ENCODE measurements at places on chromosomes 2 and 18. TPM values are rescaled to one million over a fixed set of nuclear protein-coding genes. Genes with fewer than 3 reads are reported as not detected.
A peak's percentile ranks its signal among the peaks of the same experiment; 100 is the strongest.

GRCh38 chr2:152115952-152116351 lies 17.1 kb upstream of the CACNB4 start:
- no peaks in the 10 kb centered on the region for H3K4me1 ChIP-seq
- no peak overlapping the region for H3K4me3 ChIP-seq
- no peaks in the 10 kb centered on the region for H3K27me3 ChIP-seq
- H3K36me3 ChIP-seq: peaks cover 7% of the 10 kb centered on the region

GRCh38 chr2:160507046-160507407 lies 13.4 kb upstream of the RBMS1 start:
- no peak overlapping the region for H3K4me3 ChIP-seq
- H3K4me1 ChIP-seq: no peaks in the 10 kb centered on the region
- DNase-seq: no peak
- H3K36me3 ChIP-seq: no peaks in the 10 kb centered on the region
- no peak overlapping the region for H3K27ac ChIP-seq

SRD5A2 gene
- total RNA-seq: under 0.01 TPM

- H3K27me3 ChIP-seq: no peaks in the 10 kb centered on the region
- no peaks in the 10 kb centered on the region for H3K4me1 ChIP-seq
- DNase-seq: no peak
- no peaks in the 10 kb centered on the region for H3K36me3 ChIP-seq
Observed at GRCh38 chr18:32735781-32736180, 37.0 kb downstream of the KLHL14 start.

RELCH gene
- total RNA-seq: 18.9 TPM

PCGF1 gene
- total RNA-seq: 11.4 TPM

- H3K4me1 ChIP-seq: peaks cover 18% of the 10 kb centered on the region
- DNase-seq: no peak
- peaks cover 2% of the 10 kb centered on the region for H3K36me3 ChIP-seq
- H3K27ac ChIP-seq: peak overlapping the region; percentile 52
- H3K4me3 ChIP-seq: no peak overlapping the region
Observed at GRCh38 chr18:75276818-75277609, 66.4 kb downstream of the TSHZ1 start.

DNA sequence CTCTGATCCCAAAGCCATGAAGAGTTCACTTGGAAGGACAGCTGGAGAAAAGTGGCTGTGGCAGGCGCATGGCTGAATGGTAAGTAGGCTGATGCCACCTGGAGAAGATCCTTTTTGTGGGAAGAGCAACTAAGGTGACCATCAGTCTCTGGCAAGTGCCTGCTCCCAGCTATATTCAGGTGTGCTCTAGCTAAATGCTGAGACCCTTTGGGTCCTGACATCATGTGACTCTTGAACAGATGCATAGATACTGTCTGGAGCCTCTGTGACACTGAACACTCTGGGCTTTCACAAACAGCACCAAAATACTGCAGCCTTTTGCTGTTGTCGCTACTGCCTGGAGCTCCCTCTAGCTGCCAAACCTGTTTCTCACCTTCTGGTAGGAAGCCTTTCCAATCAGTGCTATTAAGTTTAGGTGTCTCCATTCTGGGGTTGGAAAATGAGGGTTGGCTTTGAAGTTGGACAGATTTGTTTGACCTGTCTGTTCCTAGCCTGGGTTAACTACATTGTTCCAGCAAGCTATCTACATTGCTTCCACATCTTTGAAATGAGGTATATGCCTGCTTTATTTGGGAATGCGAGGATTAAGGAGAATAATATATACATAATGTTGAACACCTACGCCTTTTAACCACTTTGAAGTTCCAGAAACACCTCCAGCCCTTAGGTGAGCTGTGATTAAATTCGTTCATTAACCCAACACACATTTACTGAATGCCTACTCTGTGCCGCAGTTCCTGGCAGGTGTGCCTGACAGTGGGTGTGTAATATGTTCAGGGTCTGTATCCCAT lies 3.1 kb downstream of the EGR4 start:
- peaks cover 66% of the 10 kb centered on the region for H3K27me3 ChIP-seq
- H3K27ac ChIP-seq: no peak overlapping the region
- H3K4me1 ChIP-seq: peaks cover 13% of the 10 kb centered on the region
- H3K36me3 ChIP-seq: no peaks in the 10 kb centered on the region
- no peak for DNase-seq

DNA sequence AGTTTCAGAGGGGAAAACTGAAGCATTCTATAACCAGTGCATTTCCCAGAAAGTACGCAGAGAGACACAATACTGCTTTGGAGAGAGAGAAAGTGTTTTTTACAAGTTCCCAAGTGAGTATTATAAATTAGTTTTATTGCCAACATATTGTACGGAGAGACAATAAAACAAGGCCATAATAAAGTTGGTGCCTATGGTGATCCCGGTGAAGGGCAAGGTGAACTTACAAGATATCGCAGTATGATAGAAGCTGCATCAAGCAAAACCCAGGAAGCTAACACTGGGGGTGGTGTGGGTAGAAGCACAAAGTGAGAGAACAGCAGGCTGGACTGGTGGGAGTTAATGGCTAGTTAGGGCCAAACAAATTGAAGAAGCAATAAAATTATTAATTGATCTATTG lies 7.5 kb downstream of the TMSB10 start:
- peaks cover 7% of the 10 kb centered on the region for H3K36me3 ChIP-seq
- no peak overlapping the region for H3K27ac ChIP-seq
- H3K4me3 ChIP-seq: no peak overlapping the region
- peaks cover 4% of the 10 kb centered on the region for H3K4me1 ChIP-seq

GRCh38 chr2:167686691-167687090 lies 560.7 kb downstream of the STK39 start:
- H3K27me3 ChIP-seq: no peaks in the 10 kb centered on the region
- no peaks in the 10 kb centered on the region for H3K36me3 ChIP-seq
- H3K4me1 ChIP-seq: no peaks in the 10 kb centered on the region
- no peak overlapping the region for H3K27ac ChIP-seq
- no peak overlapping the region for H3K4me3 ChIP-seq
- no peak for DNase-seq

FEV gene
- not detected for total RNA-seq

SCYGR4 gene
- not detected for total RNA-seq

DNA sequence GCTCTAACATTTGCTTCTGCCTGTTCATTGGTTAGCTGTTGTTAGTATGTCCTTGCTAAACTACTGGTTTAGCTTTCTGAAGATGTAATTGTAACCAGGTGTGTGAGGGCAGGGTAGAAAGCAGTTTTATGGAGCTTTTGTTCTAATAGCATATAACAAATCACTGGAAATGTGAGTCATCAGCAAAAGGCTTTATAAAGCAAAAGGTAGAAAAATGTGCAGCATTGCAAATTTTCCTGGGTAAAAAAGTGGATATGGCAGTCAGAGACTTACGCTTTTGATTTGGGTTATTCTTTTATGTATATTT lies 85.3 kb downstream of the ZNF407 start:
- DNase-seq: peak; percentile 2
- H3K4me3 ChIP-seq: no peak overlapping the region
- H3K27me3 ChIP-seq: no peaks in the 10 kb centered on the region
- peaks cover 2% of the 10 kb centered on the region for H3K4me1 ChIP-seq
- H3K36me3 ChIP-seq: peaks cover 3% of the 10 kb centered on the region

TFCP2L1 gene
- under 0.01 TPM for total RNA-seq

COA5 gene
- 43.5 TPM for total RNA-seq

DNA sequence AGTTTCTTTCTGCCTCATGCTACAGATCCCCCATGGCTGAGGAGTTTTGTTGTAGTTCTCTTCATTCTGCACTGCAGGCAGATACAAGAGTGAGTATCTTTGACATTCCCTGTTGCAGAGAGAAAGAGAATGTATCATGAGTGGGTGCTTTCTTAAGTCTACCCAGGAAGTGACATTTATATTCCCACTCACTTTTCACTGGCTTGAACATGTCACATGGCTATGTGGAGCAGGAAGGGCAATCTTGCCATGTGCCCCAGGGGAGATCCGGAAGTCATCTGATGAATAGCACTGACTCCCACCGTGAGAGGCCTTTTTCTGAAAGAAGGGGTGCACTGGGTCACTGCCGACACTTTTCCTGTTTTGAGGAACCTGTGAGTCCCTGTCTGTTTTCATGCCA lies 66.4 kb upstream of the BOD1L2 start:
- H3K36me3 ChIP-seq: no peaks in the 10 kb centered on the region
- H3K27me3 ChIP-seq: peaks cover 10% of the 10 kb centered on the region
- no peak overlapping the region for H3K27ac ChIP-seq

DNA sequence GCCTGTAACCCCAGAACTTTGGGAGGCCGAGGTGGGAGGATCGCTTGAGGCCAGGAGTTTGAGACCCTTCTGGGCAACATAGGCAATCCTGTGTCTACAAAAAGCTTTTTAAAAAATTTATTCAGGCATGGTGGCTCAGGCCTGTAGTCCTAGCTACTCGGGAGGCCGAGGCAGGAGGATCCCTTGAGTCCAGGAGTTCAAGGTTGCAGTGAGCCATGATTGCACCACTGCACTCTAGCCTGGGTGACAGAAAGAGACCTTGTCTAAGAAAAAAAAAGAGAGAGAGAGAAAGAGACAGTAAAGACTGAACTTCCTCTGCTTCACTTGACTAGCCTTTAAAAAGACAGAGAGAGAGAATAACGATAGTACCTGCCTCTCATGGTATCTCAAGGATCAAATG lies 62.4 kb downstream of the INPP5D start:
- DNase-seq: no peak
- H3K36me3 ChIP-seq: no peaks in the 10 kb centered on the region
- H3K4me3 ChIP-seq: no peak overlapping the region

GRCh38 chr2:122491011-122491410 lies 735.6 kb downstream of the TSN start:
- no peak for DNase-seq
- H3K36me3 ChIP-seq: no peaks in the 10 kb centered on the region
- peaks cover 2% of the 10 kb centered on the region for H3K4me1 ChIP-seq
- no peaks in the 10 kb centered on the region for H3K27me3 ChIP-seq
- H3K4me3 ChIP-seq: no peak overlapping the region

DNA sequence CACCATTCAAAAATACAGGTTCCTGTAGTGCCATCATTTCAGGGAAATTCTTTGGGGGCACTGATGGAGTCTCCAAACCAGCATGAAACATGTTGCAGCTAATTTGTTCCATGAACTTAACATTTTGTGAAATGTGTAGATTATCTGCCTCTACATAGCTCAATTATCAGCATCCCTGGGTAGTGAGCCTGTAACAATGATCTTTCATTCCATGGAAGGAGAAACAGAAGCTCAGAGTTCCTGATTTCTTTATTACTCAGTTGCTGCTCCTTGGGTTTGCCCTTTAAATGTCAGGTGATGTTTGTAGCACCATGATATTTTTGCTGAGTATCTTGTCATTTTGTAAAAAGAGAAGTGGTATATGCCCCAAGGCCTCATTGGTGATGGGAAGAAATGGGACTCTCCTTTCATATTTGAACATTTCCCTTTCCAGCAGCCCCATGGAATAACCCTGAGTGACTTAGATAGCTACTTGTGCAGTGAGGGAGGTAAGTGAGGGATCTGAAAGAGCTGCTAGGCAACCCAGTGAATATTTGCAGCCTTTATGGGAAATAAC lies 146.9 kb downstream of the CERS6 start:
- H3K4me1 ChIP-seq: no peaks in the 10 kb centered on the region
- no peaks in the 10 kb centered on the region for H3K27me3 ChIP-seq
- DNase-seq: no peak
- H3K27ac ChIP-seq: no peak overlapping the region
- peaks cover 2% of the 10 kb centered on the region for H3K36me3 ChIP-seq

GRCh38 chr2:41204315-41204714 lies 752.4 kb upstream of the SLC8A1 start:
- DNase-seq: no peak
- no peak overlapping the region for H3K27ac ChIP-seq
- H3K27me3 ChIP-seq: no peaks in the 10 kb centered on the region

DNA sequence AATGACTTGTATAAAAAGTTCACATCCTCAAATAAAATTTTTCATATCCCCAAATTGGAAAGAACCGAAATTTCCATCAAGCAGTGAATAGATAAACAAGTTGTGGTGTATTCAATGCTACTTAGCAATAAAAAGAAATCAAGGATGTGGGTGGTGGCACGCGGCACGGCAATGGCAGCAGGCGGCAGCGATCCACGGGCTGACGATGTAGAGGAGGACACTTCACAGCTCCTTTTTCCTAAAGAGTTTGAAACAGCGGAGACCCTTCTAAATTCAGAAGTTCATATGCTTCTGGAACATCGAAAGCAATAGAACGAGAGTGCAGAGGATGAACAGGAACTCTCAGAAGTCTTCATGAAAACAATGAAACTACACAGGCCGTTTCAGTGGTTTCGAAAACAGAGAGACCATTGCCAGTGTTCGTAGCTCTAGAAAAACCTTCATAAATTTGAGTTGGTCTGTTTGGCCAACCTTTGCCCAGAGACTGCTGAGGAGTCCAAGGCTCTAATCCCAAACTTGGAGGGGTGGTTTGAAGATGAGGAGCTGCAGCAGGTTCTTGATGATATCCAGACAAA lies 9.8 kb upstream of the IL36A start:
- H3K4me1 ChIP-seq: no peaks in the 10 kb centered on the region
- H3K27me3 ChIP-seq: peaks cover 2% of the 10 kb centered on the region
- no peak for DNase-seq
- no peak overlapping the region for H3K27ac ChIP-seq
- no peak overlapping the region for H3K4me3 ChIP-seq

POLE4 gene
- total RNA-seq: 56.9 TPM

GRCh38 chr18:41390309-41390708 lies 564.7 kb upstream of the PIK3C3 start:
- H3K27me3 ChIP-seq: no peaks in the 10 kb centered on the region
- H3K4me1 ChIP-seq: no peaks in the 10 kb centered on the region
- no peak overlapping the region for H3K4me3 ChIP-seq
- no peaks in the 10 kb centered on the region for H3K36me3 ChIP-seq

DNA sequence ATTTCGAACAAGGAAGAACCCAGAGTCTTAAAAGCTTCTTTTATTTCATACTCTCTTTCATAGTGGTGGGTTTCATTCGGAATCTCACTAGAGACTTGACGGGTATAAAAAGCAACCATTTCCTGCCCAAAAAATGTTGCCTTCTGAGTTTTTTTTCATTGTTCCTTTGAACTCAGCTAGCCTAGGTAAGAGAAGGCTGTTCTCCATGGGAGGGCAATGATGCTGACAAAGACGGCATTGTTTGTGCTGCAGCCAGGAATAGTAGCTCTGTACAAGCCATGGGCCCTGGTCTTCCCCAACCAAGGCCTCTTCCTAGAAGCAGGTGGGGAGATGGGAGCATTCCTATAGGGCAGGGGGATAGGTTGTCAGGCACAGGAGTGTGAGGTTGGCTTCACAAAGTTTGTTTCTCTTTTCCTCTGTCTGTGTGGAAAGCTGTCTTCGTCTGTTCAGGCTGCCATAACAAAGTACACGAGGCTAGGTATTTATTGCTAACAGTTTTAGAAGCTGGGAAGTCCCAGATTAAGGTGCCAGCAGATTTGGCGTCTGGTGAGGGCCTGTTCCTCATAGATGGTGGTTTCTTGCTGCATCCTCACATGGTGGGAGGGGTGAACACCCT lies 405.1 kb downstream of the NBAS start:
- H3K36me3 ChIP-seq: no peaks in the 10 kb centered on the region
- no peaks in the 10 kb centered on the region for H3K27me3 ChIP-seq
- no peak overlapping the region for H3K27ac ChIP-seq
- no peak overlapping the region for H3K4me3 ChIP-seq
- no peak for DNase-seq

NPPC gene
- total RNA-seq: 1.5 TPM

- H3K4me1 ChIP-seq: no peaks in the 10 kb centered on the region
- no peak overlapping the region for H3K27ac ChIP-seq
- H3K4me3 ChIP-seq: no peak overlapping the region
- DNase-seq: no peak
- H3K27me3 ChIP-seq: no peaks in the 10 kb centered on the region
Observed at GRCh38 chr2:145771525-145771924, 1251.6 kb upstream of the ZEB2 start.
